ENCODE measurements at places on chromosomes 2 and 18. TPM values are rescaled to one million over a fixed set of nuclear protein-coding genes. Genes with fewer than 3 reads are reported as not detected.

RSAD2 gene
- 0.25 TPM for total RNA-seq

TNFRSF11A gene
- 42.5 TPM for total RNA-seq

C2orf81 gene
- total RNA-seq, result 0.13 TPM

SETBP1 gene
- 6.4 TPM for total RNA-seq

DTNA gene
- 1.9 TPM for total RNA-seq

UGT1A3 gene
- total RNA-seq, result not detected

CAPN14 gene
- under 0.01 TPM for total RNA-seq

All from dermis microvascular lymphatic vessel endothelial cell (primary cell).